ENCODE measurements at places on chromosomes 1 and 21. TPM values are rescaled to one million over a fixed set of nuclear protein-coding genes. Genes with fewer than 3 reads are reported as not detected.

NBPF10 gene
- total RNA-seq, result 0.62 TPM

DNA sequence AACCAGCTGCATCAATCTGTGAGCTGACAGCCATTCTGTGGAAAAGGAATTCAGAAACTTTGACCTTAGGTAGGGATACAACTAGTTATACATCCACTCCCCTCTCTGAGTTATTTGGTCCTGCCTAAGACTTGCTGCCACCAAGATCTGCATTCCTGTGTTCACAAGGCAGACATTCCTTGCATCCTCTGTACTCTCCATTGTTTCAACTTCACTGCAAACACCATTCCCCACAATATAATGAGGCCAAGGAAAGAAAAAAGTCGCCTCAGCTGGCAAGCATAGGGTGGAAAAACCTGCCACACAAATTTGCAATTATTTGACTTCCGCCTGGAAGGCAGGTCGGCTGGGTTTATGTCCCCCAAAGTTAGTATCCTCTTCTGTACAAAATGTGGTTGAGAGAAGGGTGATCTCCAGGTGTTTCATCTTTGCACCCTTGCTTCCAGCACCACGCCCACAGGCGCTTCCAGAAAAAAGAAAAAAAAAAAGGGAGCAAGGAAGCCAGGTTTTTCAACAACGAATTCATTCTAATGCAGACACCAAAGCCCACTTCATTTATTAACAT is 676 bp upstream of the CTTNBP2NL start:
- DNase-seq, result peak; percentile 22

DNA sequence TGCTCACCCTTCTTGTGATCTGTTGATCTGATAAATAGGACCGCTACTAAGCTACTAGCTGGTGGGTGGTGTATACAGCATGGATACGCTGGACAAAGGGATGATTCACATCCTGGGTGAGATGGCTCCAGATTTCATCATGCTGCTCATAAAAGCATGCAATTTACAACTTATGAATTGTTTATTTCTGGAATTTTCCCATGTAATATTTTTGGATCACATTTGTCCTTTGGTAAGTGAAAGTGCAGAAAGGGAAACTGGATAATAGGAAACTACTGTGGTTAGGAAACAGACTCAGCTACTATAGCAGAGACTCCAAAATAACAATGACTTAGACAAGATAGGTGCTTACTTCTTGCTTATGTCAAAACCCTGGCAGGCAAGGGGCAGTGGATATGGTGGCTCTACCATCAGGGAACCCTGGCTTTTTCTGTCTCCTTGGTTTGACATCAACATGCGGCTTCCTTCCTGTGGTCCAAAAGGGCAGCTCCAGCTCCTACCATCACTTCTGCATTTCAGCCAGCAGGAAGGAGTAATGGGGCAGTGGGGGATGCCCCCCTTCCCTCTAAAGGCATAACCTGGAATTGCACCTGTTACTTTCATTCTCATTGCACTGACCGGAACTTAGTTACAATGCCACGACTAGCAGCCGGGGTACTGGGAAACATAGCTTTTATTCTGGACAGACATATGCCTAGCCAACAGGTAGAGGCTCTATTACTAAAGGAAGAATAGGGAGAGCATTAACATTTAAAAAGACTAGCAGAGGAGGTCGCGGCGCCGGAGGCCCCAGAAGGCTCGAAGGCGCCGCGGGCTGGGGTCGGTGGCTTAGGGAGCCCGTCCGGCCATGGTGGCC is 13.8 kb upstream of the AK2 start:
- peak; percentile 82 for DNase-seq

GRCh38 chr1:83508485-83509151 is 490.3 kb downstream of the TTLL7 start:
- peak; percentile 10 for DNase-seq

- peak; percentile 16 for DNase-seq
Measured at GRCh38 chr1:165629848-165630628, 996 bp upstream of the MGST3 start.

ATP1A4 gene
- not detected for total RNA-seq

DNA sequence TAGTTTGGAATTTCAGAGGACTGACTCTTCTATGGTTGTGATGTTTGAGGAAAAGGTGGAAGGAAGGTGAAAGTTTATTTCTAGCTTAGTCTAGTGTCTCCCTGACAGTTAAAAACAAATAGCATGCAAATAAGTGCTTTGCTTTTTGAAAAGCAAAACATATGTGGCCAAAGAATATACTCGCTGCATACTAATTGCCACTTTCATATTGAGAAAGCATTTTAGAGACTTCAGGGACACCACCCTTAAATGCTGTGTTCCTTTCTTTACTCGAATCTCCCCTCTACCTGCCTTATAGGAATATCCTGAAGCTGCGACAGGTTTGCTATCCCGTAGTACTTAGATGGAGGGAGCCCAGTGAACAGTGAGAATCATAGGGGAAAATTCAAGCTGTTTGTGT is 23.2 kb downstream of the GLUL start:
- DNase-seq, result no peak

- DNase-seq, result no peak
Measured at GRCh38 chr1:41709873-41710272, 208.8 kb downstream of the HIVEP3 start.

RGS8 gene
- 0.29 TPM for total RNA-seq

GRCh38 chr1:228513236-228513900 is 26.2 kb downstream of the RNF187 start:
- DNase-seq, result no peak

DNA sequence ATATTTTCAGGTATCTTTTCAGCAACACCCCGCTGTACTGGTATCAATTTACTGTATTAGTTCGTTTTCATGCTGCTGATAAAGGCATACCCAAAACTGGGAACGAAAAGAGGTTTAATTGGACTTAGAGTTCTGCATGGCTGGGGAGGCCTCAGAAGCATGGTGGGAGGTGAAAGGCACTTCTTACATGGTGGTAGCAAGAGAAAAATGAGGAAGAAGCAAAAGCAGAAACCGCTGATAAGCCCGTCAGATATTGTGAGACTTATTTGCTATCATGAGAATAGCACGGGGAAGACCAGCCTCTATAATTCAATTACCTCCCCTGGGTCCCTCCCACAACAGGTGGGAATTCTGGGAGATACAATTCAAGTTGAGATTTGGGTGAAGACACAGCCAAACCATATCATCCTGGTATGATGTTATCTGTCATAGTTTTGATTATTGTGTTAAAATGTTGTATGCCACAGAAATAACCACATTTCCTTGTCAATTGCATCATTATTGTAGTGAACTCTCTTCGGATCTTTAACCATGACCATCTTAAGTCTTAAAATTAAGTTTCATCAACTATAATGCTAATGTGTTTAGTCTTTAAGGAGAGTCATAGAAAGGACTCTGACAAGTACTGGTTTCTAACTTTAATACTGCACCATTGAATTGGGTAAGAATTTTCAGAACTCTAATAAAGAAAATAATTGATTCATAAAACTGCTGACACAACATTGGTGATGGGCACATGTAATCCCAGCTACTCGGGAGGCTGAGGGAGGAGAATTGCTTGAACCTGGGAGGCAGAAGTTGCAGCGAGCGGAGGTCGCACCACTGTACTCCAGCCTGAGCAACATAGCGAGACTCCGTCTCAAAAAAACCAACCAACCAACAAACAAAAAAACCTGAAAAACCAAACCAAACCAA is 58.2 kb downstream of the TBX19 start:
- DNase-seq, result no peak

Measured in A172 (cell line).